NCI-H460 (cell line): ENCODE measurements at places on chromosomes 12 and 14.

DNA sequence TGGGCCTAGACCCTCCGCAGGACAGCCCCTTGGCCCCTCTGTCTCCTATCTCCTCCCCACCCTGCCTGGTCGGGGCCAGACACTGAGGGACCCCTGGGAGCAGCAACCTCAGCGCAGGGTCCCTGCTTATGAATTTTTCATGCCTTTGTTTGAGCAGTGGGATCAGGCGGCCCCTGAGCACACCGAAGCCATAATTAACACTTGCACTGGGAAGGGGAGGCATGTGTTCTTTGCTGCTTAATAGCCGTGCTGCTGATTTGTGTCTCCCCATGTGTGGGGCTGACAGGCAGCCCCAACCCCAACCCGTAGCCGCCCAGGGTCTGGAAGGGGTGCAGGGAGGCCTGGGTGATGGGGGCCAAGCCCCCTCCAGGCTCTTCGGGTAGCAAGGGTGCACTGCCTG is 52.7 kb downstream of the FBRSL1 start:
- DNase-seq, result no peak

GRCh38 chr14:97027256-97027999 is 230.2 kb downstream of the VRK1 start:
- no peak for DNase-seq

GRCh38 chr12:24054416-24054815 is 104.9 kb upstream of the SOX5 start:
- DNase-seq, result no peak

GRCh38 chr14:65210118-65210821 is 108.0 kb upstream of the MAX start:
- DNase-seq, result no peak

DNA sequence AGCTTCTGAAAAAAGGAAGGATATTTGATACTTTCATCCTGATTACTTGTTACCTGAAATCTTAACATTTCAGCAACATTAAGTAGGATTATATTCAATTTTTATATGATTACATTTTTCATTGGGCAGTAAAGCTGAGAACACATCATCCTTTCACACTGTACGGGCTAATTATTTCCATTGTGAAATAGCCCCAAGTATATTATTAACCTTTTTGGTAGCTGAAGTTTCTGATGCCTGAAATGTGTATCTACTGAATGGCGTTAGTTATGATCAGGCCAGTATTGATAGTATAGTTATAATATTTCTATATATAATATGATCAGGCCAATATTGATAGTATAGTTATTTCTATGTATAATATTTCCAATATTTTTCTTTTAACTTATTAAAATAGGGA is 10.1 kb downstream of the SPATS2 start:
- no peak for DNase-seq

- DNase-seq, result no peak
These were observed 525.2 kb downstream of the GLT1D1 start for GRCh38 chr12:129378496-129378895.

- DNase-seq, result no peak
These were observed 21.1 kb downstream of the KRT18 start for GRCh38 chr12:52969828-52970569.

- no peak for DNase-seq
These were observed 10.6 kb downstream of the FAR2 start for GRCh38 chr12:29159661-29160060.

DNA sequence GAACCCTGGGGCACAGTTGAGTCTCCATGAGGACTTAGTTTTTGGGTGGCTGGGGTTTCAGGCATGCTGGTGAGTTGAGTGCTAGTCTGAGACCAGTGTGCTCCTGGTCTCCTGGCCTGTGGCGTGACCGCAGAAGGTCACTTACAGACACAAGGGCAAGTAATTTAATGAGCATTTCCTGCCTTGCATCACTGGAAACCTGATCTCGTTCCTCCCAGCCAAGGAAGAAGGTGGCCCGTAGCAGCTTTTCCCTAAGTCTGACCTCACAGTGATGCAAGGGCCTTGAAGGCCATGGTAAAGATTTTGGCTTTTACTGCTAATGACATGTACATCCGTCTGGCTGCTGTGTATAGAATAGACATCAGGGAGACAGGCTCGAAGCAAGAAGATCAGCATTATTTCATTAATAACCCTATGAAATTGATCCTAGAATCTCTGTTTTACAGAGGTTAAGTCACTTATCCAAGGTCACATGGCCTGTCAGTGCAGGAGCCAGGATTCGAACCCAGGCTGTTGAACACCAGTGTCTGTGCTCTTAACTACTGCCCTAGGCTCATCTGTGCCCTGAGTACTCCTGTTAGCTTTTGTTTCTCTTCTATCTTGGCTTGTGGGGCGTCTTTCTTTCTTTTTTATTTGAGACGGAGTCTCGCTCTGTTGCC is 4.6 kb downstream of the TMEM120B start:
- DNase-seq, result peak; percentile 70

GRCh38 chr12:31772685-31773222 is 43.9 kb upstream of the AMN1 start:
- no peak for DNase-seq

DNA sequence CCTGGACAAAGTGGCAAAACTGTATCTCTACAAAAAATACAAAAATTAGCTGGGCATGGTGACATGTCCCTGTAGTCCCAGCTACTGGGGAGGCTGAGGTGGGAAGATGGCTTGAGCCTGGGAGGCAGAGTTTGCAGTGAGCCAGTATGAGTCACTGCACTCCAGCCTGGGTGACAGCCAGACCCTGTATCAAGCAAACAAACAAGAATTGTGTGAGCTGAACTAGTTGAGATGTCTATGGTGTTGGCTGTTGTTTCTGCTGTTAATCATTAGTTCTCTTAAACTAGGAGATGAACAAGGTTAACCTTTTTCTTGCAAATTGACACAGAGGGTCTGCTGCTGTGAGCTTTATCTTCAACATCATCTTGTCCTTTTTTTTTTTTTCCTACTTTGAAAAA is 23.6 kb downstream of the RASSF3 start:
- DNase-seq, result peak; percentile 48

DNA sequence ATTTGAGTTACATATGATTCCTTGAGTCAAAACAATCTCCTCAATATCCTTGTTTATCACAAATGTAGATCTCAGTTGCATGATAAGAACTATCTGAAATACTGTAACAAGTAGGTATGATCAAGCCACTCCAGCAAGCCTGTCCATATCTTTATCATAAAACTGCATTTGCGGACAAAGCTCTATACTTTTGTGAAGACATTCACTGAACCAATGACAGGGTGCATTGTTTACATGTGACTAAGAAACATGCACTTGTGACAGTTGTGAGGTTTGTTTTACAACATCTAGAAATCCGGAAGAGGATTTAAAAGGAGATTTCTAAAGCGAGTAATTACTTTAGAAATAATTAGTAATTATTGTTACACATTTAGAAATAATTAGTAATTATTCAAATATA is 111.7 kb downstream of the PPP2R5E start:
- no peak for DNase-seq

DNA sequence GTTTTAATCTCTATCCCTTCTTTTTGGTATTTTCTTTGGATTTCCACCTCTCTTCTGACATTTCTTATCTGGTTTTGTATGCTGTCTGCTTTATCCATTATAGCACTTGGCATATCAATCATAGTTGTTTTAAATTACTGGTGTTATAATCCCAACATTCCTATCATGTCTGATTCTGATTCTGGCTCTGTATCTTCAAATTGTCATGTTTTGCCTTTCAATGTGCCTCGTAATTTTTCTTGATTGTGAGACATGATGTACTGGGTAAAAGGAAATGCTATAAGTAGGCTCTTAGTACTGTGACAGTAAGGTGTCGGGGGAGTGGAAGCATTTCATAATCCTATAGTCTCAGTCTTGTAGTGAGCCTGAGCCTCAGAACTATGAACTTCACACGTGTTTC is 729.3 kb upstream of the NOVA1 start:
- DNase-seq, result no peak

DNA sequence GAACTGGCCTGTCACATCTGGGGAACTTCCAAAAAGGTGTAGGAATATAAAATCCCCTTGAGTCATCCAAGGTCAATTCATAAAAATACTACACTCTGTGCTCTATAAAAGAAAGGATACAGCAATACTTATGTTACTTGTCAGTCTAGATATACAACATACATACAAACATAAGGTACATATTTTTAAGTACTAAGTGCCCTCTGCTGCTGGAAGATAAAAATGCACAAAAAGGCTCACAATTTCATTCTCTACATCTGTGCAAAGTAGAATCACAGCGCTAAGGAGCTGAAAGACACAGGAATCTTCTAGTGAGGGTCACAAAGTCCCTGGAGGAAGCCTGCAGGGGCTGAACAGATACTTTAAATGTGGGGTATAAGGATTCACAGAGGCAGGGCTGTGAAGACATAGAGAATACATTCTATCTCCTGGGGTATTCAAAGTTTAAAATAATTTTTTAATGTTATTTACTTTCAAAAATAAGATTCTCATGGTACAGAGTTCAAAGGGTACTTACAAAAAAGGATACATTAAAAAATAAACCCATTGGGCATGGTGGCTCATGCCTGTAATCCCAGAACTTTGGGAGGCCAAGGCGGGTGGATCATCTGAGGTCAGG is 10.2 kb upstream of the GOLGA5 start:
- peak; percentile 70 for DNase-seq

DNA sequence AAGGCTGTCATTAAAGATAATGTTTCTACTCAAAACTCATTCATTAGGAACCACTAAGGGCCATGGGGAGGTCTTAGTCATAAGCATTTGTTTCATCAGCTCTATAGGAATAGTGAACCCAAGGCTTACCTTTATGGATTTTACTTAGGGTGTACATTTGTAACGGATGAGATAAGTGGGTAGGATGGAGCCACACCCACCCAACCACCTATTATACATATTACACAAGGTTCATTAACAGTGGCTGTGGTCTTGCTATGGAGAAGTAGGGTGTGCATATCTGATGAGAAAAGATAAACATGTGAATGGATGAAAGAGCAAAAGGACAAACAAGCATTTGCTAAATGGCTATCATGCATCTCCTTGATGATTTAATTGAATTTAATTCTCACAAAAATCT is 39.6 kb upstream of the ITPR2 start:
- no peak for DNase-seq

- no peak for DNase-seq
These were observed 580.5 kb downstream of the AACS start for GRCh38 chr12:125645724-125646123.

- no peak for DNase-seq
These were observed 73.6 kb downstream of the TMTC1 start for GRCh38 chr12:29710104-29710503.

GRCh38 chr12:107448198-107448597 is 237.4 kb upstream of the PWP1 start:
- no peak for DNase-seq

GRCh38 chr14:56514663-56515371 is 64.8 kb upstream of the TMEM260 start:
- no peak for DNase-seq

DNA sequence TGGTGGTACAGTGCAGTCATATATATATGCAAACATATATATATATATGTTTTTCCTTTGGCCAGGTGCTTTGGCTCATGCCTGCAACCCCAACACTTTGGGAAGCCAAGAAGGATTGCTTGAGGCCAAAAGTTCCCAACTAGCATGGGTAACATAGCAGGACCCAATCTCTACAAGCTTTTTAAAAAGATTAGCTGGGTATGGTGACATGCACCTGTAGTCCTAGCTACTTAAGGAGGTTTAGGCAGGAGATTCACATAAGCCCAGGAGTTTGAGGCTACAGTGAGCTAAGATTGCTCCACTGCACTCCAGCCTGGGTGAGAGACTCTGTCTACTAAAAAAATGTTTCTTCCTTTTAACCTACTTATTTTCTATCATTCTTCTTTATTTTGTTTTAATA is 10.2 kb downstream of the PZP start:
- no peak for DNase-seq

GRCh38 chr12:4355156-4356040 is 24.1 kb downstream of the FGF23 start:
- DNase-seq, result no peak

GRCh38 chr14:53855574-53855973 is 101.1 kb downstream of the BMP4 start:
- no peak for DNase-seq
